Stimulated activated CD4-positive, alpha-beta T cell treated with anti-CD3 and anti-CD28 coated beads, Interleukin-12 subunit alpha, Interleukin-12 subunit beta, amount 100 ng/mL, for 48 hours (primary cell): ENCODE measurements at places on chromosomes 16 and 17.

DNA sequence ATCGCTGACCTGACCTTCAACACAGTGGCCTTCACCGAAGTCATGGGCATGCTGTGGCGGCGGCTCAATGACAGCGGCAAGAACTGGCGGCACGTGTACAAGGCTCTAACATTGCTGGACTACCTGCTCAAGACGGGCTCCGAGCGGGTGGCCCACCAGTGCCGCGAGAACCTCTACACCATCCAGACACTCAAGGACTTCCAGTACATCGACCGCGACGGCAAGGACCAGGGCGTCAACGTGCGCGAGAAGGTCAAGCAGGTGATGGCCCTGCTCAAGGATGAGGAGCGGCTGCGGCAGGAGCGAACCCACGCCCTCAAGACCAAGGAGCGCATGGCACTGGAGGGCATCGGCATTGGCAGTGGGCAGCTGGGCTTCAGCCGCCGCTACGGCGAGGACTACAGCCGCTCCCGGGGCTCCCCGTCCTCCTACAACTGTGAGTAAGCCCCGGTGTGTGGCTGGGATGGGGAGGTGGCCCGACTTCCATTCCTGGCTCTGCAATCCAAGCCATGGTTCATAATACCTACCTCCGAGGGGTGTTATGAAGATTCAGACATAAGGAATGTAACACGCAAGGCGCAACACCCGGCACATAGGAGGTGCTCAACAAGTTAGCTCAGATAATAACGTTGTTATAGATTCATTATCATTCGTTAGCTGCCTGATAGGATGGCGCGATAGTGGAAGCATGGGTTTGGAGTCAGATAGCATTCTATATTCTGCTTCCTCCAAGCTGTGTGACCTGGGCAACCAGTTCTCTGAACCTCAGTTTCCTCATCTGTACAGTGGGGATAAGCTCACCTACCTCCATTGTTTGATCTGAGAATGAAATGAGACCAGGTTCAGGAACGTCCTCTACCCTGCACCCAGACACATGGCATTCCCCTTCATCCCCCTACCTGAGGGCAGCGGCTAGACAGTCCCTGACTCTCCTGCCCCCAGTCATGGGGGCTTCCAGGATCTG, 4.4 kb downstream of the EPN3 start:
- no peak for DNase-seq

DNA sequence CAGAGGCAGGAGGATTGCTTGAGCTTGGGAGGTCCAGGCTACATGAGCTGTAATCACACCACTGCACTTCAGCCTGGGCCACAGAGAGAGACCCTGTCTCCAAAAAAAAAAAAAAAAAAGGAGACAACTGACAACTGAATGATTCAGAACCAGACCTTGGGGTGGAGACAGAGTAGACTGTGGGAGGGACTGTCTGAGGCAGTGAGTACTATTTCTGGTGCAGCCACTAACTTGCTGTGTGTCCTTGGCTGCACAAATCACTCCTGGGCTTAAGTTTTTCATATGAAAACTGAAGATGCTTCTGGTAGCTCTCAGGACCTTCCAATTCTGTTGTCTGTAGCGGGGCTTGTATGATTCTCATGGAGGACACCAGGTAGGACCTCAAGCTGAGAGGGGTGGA, 5.8 kb downstream of the ASB16 start:
- no peak for DNase-seq

- DNase-seq, result no peak
Measured at GRCh38 chr17:57528058-57528451, 217.0 kb downstream of the CCDC182 start.

GRCh38 chr16:6232056-6232455, 1100.6 kb upstream of the RBFOX1 start:
- no peak for DNase-seq

GRCh38 chr16:86524029-86524428, 13.7 kb downstream of the FOXF1 start:
- no peak for DNase-seq

DNA sequence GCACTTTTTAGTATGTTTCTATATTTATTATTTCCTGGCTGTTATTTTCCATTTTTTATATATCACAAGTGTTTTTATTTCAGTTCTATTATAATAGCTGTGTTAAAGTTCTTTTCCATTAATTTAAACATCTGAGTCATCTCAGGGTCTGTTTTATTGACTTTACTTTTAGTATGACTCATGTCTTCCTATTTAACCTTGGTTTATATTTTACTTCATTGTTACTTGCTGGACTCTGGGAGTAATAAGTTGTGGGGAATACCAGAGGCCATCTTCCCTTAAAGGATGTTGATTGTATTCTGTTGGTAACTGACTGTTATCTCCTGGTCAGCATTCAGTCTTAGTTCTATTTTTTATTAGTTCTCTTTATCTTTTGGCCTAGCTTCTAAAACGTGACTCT, 1508.2 kb downstream of the CDH11 start:
- no peak for DNase-seq

DNA sequence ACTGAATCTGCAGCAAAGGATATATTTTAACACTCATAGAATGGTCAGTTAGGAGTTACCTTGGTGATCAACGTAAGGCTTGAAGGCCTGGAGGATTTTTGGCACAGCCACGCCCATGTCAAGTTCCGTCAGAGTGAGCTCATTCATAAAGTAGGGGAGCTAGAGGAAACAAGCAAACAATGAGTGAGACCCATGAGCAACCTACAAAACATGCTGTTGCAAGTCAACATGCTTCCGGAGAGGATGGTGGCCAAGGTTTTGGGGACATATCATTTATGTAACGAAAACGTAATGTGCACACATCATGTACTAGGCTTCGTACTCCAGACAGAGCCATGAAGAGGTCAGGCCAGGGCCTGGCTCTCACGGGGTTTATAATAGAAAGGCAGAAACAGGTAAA, 41.1 kb upstream of the ERN1 start:
- DNase-seq, result no peak

GRCh38 chr16:79794941-79795340, 194.4 kb upstream of the MAF start:
- no peak for DNase-seq

DNA sequence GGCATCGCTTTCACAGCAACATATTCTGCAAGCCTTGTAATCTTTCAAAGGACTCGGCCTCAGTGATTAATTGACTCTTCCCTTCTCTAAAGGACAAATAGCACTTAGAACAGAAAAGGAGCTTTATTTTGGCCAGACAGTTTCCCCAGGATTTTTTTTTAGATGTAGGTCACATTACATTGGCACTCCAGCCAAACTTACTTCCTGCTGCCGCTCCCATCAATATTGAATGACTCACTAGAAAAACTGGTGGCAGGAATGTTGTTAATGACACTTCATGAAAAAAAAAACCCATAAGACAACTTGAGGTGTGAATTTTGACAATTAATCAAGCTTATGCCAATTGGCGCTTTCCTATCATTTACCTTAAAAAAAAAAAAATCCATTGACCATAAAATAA, 432.6 kb downstream of the TOX3 start:
- no peak for DNase-seq

DNA sequence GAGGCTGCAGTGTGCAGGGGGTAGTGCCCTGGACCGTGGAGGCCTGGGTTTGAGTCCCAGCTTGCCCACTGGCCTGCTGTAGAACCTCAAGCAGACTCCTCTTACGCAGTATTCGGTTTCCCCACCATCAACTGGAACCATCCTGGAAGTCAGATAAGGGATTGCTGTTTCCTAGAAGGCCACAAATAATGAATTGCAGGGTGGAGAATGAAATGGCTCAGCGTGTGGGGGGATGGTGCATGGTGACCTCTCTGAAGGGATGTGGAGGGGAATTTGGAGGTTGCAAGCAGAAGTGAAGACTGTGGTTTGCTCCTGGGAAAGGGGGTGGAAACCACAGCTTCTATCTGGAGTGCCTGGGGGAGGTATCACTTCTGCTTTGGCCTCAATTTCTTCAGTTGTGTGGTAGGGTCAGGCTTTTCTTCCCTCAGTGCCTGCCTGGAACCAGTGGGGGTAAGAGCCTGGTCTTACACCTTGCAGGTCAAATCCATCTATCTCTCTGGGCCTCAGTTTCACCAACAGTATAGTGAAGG, 1.7 kb downstream of the ADGRG5 start:
- no peak for DNase-seq

- DNase-seq, result no peak
Measured at GRCh38 chr16:20347666-20348364, 4.7 kb downstream of the UMOD start.

DNA sequence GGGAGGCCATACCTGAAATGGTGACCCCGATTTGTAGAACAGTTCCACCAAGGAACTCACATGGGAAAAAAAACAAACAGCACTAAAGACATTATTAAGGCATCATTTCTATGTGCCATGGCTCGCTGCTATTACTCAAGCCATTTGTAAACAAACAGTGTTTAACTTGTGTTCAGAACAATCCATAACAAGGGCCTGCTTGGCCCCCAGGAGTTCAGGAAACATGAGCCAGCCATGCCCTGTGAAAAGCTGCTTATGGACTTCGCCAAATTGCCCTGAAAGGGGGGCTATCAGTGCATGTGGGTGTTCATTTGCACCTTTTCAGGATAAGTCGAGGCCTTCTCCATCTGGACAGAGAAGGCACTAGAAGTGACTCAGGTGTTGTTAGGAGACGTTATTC, 8.0 kb downstream of the POLR3K start:
- no peak for DNase-seq

DNA sequence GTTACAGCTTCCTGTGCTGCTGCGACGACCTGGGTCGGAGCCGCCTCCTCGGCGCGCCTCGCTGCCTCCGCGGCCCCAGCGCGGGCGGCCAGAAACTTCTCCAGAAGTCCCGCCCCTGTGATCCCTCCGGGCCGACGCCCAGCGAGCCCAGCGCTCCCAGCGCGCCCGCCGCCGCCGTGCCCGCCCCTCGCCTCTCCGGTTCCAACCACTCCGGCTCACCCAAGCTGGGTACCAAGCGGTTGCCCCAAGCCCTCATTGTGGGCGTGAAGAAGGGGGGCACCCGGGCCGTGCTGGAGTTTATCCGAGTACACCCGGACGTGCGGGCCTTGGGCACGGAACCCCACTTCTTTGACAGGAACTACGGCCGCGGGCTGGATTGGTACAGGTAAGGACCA, 746 bp downstream of the HS3ST2 start:
- DNase-seq, result no peak

- DNase-seq, result no peak
Measured at GRCh38 chr16:49366669-49367068, 6.9 kb upstream of the C16orf78 start.

- no peak for DNase-seq
Measured at GRCh38 chr17:35291802-35292201, 48.9 kb downstream of the SLFN5 start.

DNA sequence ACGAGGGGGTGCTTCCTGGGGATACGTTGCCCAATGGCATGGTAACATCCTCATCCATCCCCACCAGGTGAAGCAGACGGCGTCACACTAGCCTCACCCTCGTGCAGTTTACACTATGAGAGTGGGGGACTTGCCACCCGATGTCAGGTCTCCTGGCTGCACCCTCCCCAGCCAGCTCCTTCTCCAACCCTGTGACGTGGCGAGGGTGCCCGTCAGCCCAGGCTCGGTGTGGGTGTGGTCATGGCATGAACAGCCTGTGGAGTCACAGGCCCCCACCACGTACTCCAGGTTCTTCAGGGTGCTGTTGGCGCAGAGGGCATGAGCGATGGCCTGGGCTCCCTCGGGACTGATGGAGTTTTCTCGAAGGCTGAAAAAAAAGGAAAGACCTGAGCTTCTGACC, 28.3 kb downstream of the NLRC3 start:
- no peak for DNase-seq

GRCh38 chr16:4052801-4053293, 63.4 kb downstream of the ADCY9 start:
- DNase-seq, result no peak

DNA sequence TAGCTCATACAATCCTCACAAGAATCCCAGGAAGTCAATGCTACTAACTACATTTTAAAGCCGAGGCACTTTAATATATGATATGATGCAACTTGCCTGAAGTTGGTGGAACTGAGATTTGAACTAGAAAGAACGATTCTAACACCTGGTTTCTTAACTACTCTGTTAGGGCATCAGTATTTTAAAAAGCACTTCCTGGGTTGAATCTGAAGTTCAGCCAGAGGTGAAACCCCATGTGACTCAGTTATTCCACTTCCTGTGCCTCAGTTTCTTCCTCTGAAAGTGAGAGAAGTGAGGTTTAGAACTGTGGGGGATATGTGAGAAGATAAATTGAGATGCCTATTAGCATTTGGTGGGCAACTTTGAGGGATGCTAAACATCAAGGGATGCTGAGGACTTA, 129.4 kb upstream of the ANKFN1 start:
- no peak for DNase-seq

DNA sequence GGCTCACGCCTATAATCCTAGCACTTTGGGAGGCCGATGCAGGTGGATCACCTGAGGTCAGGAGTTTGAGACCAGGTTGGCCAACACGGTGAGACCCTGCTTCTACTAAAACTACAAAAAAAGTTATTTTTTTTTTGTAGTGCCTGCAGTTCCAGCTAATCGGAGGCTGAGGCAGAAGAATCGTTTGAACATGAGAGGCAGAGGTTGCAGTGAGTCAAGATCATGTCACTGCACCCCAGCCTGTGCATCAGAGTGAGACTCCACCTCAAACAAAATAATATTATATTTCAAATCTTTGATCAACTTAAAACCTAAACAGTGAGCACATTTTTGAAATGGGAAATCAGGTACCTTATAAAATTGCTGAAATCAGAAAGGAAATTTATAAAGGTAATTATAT, 36.5 kb downstream of the NCOR1 start:
- no peak for DNase-seq

DNA sequence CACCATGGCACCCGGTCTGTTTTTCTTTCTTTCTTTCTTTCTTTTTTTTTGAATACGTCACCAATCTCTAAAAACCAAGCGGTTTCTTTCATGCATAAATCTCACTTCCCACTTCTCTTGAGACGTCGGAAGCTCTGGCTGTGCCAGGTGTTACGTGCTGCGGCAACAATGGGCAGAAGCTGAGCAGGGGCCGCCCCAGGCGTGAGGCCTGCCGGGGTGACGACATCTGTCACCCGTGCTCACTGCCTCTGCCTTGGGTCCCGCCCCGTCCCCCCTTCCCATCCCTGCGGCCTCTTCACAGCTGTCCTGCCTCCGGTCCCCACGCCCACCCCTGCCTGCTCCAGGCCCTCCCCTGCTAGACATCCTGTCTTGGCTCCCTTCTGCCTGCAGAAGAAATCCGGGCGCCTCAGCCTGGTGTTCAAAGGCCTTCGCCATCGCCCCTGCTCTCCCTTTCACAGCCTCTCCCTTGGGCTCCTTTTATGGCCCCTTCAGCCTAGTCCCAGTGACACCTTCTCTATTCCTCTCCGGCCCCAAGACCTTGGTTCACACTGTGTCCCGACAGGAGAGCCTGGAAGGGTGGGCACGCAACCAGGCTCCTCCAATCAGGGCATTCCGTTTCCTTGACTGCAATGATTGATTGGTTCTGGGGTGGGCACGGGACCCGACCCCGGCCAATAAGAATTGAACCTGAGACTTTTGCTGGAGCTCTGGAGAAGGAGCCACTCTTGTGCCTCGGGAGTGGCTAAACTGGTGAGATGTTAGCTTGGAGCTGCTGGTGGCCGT, 4.8 kb downstream of the P2RX1 start:
- DNase-seq, result peak; percentile 76
